ENCODE measurements at places on chromosomes 5 and 9. TPM values are rescaled to one million over a fixed set of nuclear protein-coding genes. Genes with fewer than 3 reads are reported as not detected.

SLC25A48 gene
- not detected for total RNA-seq

CBY3 gene
- not detected for total RNA-seq

CCL28 gene
- 1.7 TPM for total RNA-seq

COL15A1 gene
- not detected for total RNA-seq

PDCD1LG2 gene
- 10.8 TPM for total RNA-seq

WNK2 gene
- total RNA-seq = not detected

OR1J2 gene
- total RNA-seq = not detected

PCDHB12 gene
- not detected for total RNA-seq

ALG2 gene
- 37.9 TPM for total RNA-seq

RETREG1 gene
- 0.47 TPM for total RNA-seq

TMEM171 gene
- total RNA-seq = 1.6 TPM

IFNK gene
- 4.3 TPM for total RNA-seq

GABRG2 gene
- not detected for total RNA-seq

SPATA31D4 gene
- not detected for total RNA-seq

EGFLAM gene
- total RNA-seq = 0.31 TPM

GAPT gene
- not detected for total RNA-seq

GRM6 gene
- not detected for total RNA-seq

HAPLN1 gene
- total RNA-seq = not detected

FBXW2 gene
- 26.6 TPM for total RNA-seq

N4BP3 gene
- 6.1 TPM for total RNA-seq

RORB gene
- total RNA-seq = not detected

TRAF1 gene
- total RNA-seq = 0.38 TPM

TMEM215 gene
- total RNA-seq = not detected

OXCT1 gene
- 24.8 TPM for total RNA-seq

INSL6 gene
- total RNA-seq = not detected

NIPAL4 gene
- total RNA-seq = 30.4 TPM

TMC1 gene
- total RNA-seq = not detected

KIF12 gene
- 6.2 TPM for total RNA-seq

C9 gene
- total RNA-seq = 0.08 TPM
